Fibroblast of upper back skin (primary cell): ENCODE measurements at places on chromosomes 13 and 19.

DNA sequence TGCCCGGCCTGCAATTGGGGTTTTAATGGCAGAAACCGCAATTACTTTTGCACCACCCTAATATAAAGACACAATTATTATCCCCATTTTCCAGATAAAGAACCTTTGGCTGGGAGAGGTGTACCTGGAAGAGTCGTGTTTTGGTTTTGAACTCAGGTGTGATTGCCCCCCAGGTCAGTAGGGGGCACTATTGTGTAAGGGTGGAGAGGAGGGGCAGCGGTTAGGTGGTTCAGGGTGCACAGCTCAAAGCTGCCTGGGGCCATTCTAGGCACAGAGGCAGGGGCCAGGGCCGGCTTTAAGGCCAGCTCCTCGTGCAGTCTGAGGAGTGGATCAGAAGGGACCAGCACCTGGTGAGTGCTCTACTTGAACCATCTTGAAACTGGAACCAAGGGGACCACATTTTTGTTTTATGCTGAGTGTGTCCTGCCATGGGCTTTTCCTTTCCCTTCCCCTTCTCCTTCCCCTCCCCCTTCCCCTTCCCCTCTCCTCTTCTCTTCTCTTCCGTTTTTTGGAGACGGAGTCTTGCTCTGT is 5.8 kb upstream of the FCGRT start:
- DNase-seq, result peak; percentile 43

GRCh38 chr19:35015270-35015953 is 14.9 kb upstream of the SCN1B start:
- no peak for DNase-seq

- no peak for DNase-seq
Observed at GRCh38 chr19:37087110-37087509, 8.9 kb downstream of the ZNF420 start.

- DNase-seq, result no peak
Observed at GRCh38 chr13:60312851-60313505, 84.0 kb upstream of the TDRD3 start.

GRCh38 chr19:39481676-39482075 is 1.0 kb downstream of the TIMM50 start:
- DNase-seq, result no peak

GRCh38 chr13:101747039-101747438 is 294.6 kb downstream of the ITGBL1 start:
- no peak for DNase-seq

DNA sequence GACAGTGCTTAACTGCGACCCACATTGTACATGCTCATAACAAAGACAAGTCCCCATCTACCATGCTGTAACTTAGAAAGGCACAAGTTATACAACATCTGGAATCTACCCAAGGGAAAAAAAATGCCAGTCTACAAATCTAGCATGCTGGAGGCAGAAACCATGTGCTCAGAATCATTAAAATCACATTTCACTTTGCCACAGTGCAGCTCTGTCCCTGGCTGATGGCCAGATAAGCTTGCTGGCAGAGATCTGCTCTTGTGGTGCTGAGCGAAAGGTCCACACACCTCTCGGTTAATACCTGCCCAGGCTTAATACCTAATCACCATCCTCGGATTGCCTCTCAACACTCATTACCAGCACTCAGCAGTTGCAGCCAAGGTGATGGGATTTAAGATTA is 74.1 kb upstream of the UQCRFS1 start:
- DNase-seq, result no peak

DNA sequence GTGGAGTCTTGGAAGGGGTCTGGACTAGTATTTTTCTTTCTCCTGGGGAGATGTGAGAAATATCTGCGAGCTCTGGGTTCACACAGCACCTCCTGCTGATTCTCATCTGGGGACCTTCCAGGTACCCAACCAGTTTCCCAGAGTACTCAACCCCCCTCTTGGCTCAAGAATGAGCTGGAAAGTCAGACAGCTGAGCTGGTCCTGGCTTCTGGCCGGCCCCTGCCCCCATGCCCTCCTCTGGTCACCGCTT is 2.2 kb upstream of the PDE4A start:
- no peak for DNase-seq

- DNase-seq, result peak; percentile 63
Observed at GRCh38 chr19:18543814-18544475, 572 bp upstream of the FKBP8 start.

GRCh38 chr19:47093254-47093653 is 20.3 kb downstream of the ZC3H4 start:
- DNase-seq, result no peak

DNA sequence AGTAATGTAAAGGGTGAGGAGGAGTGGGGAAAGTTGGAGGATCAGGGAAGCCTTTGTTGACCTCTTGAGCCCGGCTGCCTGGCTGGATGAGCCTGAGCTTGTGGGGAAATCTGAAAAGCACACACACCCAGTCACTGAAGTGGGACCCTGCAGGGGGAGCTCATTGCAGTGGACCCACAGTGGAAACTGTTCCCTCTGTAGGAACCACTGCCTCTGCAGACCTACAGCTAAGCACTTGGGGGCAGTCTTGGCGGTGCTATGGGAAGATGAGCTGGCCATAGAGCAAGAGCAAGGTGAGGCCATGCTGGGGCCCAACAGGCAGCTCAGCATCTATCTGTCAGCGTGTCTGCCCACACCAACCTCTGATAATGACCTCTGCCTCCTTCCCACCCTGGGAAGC is 294.8 kb downstream of the TSHZ3 start:
- peak; percentile 79 for DNase-seq

DNA sequence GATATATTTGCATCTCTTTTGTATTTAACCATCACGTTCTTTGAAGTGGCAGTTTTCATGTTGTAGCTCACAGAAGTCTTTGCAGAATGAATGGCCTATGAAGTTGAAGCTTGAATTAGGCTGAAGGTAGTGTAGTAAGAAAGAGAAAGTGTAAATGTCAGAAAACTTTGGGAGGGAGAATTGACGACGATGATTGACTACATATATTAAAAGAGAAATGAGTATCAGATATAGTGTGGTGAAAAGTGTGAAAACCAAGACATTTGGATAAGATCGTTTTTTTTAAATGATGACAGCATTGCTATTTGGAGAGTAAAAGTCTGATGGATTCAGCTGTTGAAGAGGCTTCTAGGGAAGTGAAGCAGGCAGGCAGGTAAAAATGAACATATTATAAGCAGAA is 14.6 kb upstream of the GPC5 start:
- no peak for DNase-seq

DNA sequence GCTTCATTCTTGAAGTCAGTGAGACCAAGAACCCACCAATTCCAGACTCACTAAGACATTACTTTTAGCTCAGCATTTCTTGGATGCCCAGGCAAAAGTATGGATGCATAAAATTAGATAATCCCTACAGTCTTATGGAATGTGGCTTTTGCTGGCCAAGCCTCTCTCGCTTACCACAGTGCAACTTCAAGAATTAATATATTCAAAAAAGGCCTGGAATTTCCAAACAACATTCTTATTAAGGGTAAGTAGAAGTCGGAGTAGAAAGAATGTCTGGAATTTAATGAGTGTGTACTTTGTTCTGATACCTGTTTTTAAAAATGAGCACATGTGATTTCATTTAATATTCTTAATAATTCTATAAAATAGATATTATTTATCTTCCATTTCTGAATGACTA is 302.4 kb upstream of the TMTC4 start:
- peak; percentile 17 for DNase-seq

- no peak for DNase-seq
Observed at GRCh38 chr13:44484562-44485138, 91.5 kb downstream of the TSC22D1 start.

- DNase-seq, result no peak
Observed at GRCh38 chr13:111909971-111910671, 156.8 kb upstream of the SOX1 start.

- DNase-seq, result no peak
Observed at GRCh38 chr13:44868397-44868796, 120.9 kb downstream of the NUFIP1 start.

GRCh38 chr13:49791711-49792549 is 552 bp downstream of the KPNA3 start:
- peak; percentile 35 for DNase-seq

- DNase-seq, result no peak
Observed at GRCh38 chr19:4772566-4772965, 19.0 kb upstream of the FEM1A start.

GRCh38 chr13:76711550-76712182 is 174.5 kb downstream of the KCTD12 start:
- peak; percentile 95 for DNase-seq

- DNase-seq, result no peak
Observed at GRCh38 chr19:33241091-33241529, 15.5 kb upstream of the SLC7A10 start.

- DNase-seq, result peak; percentile 33
Observed at GRCh38 chr19:5913739-5914357, at the start of gene CAPS. Gene CAPS, plus strand, starts transcription at chr19:5914254. Its CDS starts 153 bp downstream, at chr19:5914407.

DNA sequence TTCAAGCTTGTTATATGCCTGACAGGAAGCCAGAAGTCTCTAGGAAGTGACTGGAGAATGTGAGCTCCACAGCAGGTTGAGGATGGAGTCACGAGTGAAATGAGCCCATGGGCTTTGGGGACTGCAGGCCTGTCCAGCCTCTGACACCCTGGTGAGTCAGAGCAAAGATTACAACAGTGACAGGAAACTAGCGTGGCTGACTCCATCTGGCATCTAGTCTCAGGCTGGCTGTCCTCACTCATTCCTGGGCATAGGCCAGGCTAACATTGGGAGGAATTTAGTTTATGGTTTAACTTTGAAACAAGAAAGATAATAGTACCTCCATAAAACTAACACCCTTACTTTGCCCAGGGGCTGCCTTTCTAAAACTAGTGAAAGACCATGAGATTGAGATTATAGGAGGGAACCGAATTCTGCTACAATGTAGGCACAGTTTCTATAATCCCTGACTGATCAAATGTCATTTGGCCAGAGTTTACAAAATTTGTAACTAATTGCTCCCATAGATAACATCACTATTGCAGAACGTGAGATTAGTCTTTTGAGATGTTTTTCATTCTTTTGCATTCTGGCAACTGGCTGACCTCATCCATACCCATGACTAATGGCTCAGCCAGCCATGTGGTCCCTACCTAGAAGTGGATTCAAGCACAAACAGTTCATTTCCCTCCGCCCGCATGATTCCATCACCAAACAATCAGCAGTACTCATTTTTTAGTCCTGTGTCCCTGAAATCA is 28.4 kb downstream of the PSG1 start:
- DNase-seq, result peak; percentile 96

DNA sequence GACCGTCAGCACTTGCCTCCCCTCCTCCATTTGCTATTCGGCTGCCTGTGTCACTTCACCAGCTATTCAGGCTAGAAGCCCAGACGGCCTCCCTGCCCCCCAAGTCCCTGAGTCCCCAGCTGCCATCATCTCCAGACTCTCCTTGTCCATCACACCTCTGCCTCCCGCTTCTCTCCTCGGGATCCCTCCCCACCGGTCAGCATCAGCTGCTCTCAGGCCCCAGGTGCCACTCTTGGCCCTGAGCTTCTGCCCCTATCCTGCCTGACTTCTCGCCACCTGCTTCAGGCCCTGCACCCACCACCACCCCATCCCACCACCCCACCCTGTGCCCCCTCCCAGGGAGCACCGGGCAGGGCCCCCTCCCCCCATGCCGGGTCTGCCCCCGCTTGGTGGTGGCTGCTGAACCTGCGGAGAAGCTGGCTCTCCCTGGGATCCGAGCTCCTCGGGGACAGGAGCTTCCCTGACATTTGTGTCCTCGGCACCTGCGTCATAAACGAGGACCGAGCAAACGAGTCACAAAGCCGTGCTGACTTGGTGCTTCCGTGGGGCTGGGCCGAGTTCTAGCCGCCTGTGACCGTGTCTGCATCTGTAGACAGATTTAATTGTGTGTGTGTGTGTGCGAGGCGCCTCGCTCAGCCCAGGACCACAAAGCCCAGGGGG is 70.3 kb upstream of the MCF2L start:
- DNase-seq, result no peak

- peak; percentile 48 for DNase-seq
Observed at GRCh38 chr13:75514080-75514995, 23.3 kb downstream of the COMMD6 start.

DNA sequence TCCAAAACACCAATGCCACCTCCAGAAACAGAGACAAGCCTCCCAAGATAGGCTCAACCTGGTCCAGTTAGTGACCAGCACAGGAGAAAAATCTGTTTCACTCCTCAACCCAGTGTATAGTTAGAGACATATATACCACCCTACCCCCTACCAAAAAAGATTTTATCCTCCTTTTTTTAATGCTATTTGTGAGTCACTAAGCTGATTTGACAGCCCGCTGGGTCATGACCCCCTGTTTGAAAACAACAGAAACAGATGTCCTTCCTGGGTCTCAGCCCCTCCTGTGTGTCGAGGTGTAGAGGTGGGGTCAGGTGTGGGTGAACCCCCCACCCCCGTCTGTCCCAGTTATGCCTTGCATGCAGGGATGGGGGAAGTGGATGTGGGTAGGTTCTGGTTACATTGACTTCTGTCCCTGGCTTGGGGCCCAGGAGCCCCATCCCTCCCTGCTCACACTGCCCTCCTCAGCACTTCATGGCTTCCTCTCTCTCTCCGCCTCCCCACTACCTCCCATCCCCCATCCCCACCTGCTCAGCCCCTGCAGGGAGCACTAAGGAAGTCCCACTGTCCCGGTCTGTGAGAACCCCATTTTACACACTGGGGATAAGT is 14.0 kb upstream of the TOMM40 start:
- DNase-seq, result no peak

DNA sequence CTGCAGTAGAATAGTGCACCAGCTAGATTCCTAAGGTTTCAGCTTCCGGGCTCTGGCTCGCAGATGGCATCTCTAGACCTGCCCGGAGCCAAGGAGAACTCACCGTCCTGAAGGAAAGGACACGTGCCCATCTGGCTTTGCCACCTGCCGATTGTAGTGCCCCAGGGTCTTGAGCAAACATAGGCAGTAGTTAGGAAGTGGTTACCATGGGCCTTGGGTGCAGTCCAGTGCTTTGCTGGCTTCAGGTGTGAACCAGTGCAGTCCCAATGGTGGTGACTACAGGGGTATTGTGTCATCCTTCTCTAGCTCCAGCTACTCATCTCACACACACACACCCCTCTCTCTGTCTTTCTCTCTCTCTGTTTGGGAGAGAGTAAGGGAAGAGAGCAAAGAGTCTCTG is 61.4 kb upstream of the TEX29 start:
- no peak for DNase-seq

DNA sequence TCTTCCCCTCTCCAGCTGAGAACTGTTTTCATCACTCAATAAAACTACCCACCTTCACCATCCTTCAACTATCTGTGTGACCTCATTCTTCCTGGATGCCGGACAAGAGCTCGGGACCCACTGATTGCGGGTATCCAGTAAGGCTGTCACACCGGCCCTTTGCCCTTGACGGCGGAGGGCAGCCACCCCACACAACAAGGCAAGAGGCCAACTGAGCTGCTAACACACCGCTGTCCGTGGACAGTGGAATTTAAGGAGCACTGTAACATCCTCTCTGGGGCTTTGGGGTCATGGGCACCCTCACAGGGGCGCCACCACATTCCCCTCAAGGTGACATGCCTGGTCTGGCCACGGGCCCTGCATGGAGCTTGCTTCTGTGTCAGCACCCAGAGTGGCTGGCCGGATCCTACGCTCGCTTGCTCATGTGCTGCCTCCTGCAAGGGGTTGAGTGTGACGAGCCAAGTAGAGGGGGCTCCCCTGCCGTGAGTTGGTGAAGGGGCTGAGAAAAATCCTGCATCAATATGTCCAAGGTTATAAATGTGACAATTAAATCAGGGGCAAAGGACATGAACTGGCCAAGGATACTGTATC is 31.4 kb downstream of the LHFPL6 start:
- DNase-seq, result no peak
